ENCODE measurements at places on chromosomes 6 and 20.

DNA sequence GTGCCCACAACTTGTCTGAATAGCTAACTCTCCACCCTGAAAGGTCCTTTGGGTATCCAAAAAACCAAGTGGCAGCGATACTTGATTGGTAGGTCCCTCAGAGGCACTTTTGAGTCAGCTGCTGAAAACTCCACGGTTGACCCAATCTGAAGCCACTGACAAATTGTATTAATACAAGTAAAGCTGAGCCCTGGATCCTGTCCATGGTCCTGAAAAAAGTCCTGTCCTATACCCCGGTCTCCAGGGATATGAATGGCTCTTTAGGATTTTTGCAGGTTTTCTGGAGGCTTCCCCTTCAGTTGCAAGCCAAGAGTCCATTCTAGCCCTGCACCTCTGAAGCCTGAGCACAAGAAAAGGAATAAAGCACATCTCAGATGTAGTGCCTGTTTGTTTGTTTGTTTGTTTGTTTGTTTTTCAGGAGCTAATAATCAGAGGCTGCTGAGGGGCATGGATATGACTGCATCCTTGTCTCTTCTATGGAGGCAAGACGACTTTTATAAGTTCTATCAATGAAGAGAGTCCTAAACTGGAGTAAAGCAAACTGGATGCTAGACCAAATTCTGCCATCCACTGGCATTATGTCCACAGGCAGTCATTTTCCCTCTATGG is 1.7 kb upstream of the SLC12A5 start:
- no peak for DNase-seq

GRCh38 chr6:132401618-132402285 is 477 bp upstream of the MOXD1 start:
- DNase-seq = no peak

- no peak for DNase-seq
Measured at GRCh38 chr6:141361559-141361958, 771.2 kb upstream of the GJE1 start.

GRCh38 chr20:9457136-9457535 is 57.3 kb upstream of the LAMP5 start:
- no peak for DNase-seq

GRCh38 chr6:6580225-6580856 is 8.2 kb upstream of the LY86 start:
- DNase-seq = no peak

DNA sequence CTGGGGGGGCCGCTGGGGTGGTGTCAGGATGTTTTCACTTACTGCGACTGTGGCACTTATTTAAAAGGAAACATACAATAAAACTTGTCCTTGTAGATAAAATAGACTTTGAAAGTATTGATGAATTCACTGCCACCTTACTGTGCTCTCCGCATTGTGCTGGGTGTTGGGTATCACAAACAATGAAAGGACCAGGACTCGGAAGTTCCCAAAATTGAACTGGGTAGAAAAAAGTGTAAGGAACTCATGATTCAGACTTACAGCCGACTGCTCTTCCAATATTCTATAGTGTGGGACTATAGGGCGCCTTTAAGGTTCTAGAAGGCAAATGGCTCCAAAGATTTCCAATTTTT is 32.1 kb upstream of the ID4 start:
- DNase-seq = no peak

DNA sequence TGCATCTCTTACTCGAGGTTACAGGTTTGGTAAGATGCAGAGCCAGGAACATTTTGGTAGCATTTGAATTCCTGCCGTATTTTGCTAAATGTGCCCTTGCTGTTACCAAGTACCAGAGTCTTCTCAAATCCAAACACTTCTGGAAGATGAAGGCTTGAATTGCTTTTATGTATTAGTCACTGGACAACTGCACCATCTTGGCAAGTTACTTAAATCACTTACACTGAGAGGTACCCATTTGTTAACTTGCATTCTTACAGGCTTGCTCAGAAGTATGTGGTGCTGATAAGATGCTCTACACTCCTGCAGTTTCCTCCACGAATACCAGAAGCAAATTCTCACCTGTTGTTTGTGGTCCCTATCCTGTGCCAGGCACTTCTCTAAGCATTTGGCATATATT is 12.7 kb downstream of the IL22RA2 start:
- no peak for DNase-seq

DNA sequence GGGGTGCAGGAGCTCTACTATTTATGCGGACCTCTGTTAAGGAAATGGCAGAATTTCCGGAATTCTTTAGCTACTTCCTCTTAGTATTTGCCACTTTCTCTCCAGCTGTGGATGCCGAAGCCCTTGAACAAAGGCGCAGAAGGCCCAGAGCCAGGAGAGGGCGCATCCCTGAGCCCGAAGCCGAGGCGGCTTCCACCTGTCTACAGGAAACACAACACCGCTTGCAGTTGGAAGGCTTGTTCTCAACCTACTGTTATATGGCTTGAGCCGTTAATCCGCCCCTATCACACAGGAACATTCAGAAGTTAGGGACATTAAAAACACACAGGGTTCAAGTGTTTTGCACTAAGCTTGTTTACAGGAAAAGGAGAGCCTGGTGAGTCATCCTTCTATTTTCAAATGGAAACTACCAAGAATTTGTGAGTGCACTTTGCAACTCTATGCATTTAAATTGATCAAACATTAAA is 417.1 kb downstream of the BCKDHB start:
- DNase-seq = no peak

Data from activated CD8-positive, alpha-beta memory T cell treated with anti-CD3 and anti-CD28 coated beads for 24 hours (primary cell).